ENCODE measurements at places on chromosomes 16 and 17. TPM values are rescaled to one million over a fixed set of nuclear protein-coding genes. Genes with fewer than 3 reads are reported as not detected.

- no peak for DNase-seq
- peaks cover 3% of the 10 kb centered on the region for H3K4me1 ChIP-seq
- H3K4me3 ChIP-seq = no peak overlapping the region
- H3K27ac ChIP-seq = no peak overlapping the region
- H3K27me3 ChIP-seq = peaks cover 38% of the 10 kb centered on the region
- no peaks in the 10 kb centered on the region for H3K36me3 ChIP-seq
These were observed 160.9 kb downstream of the MAP2K6 start for GRCh38 chr17:69575346-69575761.

DNA sequence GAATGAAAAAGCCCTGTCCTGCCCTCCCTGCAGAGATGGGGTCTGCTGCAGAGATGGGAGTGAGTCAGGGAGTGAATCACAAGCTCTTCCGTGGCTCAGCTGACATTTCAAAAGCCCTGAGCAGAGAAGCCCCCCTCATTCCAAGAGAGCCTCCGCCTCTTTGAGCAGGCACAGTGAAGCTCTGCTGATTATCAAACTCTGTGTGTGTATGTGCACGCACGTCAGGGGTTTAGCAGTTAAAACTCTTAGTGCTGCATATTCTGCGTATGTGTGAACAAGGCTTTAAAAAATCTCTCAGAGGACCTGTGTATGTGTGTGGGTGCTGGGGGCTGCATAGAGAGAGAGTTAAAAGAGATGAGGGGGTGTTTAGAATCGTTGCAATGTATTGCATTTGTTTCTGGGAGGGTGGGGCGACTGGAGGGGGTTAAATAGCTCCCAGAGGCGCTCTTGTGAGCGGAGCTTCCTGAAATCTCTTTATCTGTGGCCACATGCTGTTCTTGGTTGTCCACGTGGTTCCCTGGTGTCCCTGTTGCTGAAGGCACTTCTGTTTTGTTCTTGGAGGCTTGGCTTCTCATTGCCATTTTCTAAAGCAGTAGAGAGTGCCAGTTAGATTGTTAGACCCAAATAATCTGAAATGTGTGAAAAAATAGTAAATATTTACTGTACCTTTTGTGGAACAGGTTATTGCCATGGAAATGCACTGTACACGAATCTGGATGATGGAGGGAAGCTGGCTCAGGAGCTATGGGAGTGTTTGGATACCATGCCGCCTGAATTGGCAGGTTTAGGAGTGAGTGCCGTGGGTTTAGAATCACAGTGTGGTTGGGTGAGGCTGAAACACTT is 116.6 kb downstream of the PRKCB start:
- H3K27me3 ChIP-seq = no peaks in the 10 kb centered on the region
- H3K4me3 ChIP-seq = no peak overlapping the region
- H3K4me1 ChIP-seq = peaks cover 65% of the 10 kb centered on the region
- no peak for DNase-seq

The RNU2-1 gene
- total RNA-seq = 3,839 TPM

The ITGB3 gene
- 0.21 TPM for total RNA-seq

Measured in activated CD8-positive, alpha-beta memory T cell treated with anti-CD3 and anti-CD28 coated beads, Interleukin-2, amount 10 ng/mL, durations not matched to agents 7 days and 5 days (primary cell).